ENCODE measurements at places on chromosomes 11 and 22.

DNA sequence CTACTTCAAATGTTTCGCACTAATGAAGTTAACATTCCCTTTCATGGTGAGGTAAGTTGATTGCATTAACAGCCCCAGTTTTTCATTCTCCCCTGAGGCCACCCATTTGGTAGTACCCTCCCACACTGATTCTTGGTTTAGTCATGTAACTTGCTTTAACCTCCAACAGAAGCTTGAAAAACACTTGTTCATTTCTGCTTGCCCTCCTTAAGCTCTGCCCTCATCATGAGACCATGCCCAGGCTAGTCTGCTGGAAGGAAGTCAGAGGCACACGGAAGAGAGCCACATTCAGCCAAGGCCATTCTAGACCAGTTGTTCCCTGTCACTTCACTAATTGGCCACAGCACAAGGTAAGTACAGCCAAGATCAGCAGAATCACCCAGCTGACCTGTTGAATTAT lies 50.7 kb upstream of the CD44 start:
- no peak for DNase-seq

GRCh38 chr11:83744620-83745192 lies 458.5 kb upstream of the CCDC90B start:
- DNase-seq, result no peak

- no peak for DNase-seq
Measured at GRCh38 chr11:94675239-94675638, 92.9 kb upstream of the AMOTL1 start.

DNA sequence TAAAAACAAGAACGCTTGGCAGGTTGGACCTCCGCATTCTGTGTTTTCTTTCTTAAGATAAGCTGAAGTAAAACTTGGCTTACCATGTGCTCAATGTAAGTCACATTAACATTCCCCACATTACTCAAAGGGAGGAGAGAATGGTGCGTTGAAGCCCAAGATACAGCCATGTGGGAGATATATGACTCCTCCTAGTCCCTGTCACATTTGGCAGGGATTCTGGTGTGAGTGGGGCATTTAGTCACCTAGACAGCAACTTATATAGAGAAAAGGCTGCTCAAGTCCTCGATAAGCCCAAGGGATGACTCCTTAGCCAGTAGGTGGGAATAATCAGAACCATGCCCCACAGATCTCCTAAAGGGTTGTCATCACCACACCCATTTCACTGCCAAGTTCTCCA lies 4.6 kb downstream of the PRSS23 start:
- no peak for DNase-seq

DNA sequence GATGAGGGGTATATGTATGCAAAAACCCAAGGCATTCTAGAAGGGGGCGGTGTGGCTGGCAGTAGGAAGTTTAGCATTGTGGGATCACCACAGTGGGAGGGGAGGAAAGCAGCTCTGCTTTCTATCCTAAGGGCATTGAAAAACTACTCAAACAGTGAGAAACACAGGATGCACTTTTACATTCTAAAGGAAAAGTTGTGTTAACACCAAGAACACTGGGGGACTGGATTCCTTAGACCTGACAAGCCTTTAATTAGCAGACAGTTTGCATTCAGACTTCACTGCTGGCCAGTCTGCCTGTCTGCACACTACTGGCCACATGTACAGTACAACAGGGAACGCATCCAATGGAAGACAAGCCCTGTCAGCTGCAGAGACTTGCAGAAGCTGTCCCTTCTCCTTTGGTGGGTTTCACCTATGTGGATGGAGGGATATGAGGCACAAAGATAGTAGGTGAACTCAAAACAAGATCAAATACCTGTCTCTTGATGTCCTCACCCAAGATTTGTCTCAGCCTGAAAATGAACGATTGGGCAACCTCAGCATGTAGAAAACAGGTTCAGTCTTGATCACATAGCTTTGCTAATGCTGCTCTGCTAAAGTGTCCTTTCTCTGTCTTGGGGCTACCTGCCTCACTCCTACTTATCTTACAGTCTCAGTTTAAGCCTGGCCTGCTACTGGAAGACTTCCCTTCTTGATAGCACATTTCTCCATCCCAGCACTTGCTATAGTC lies 64.8 kb downstream of the TENM4 start:
- no peak for DNase-seq

DNA sequence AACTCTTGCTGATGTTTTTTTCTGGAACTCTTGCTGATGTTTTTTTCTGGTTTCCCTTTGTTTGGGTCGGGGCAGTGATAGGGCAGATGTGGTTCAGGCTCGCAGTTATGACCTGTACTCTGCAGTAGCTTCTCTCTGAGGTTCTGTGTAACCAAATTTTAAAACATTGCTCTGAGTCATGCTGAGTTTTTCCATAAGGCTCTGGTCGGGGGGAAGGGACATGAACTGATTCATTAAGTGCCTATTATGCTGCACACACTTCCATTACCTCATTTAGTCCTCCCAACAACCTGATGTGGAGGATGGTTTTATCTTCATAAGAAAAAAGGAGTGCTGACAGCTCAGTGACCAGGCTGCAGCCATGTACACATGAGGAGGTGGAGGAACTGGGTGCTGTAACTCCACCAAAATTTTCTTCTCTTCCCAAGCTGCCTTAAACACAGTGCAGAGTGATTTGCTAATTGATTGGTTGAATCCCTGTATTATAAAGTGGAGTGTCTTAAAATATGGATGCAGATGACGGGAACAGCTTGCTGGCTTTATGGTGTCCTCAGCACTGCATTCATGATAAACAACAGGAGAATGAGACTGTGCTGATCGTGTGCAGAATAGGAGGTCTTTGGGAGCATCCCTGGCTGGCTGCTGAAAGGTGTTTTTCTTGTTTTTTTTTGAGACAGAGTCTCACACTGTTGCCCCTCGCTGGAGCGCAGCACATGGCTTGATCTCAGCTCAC lies 19.1 kb downstream of the TNRC6B start:
- DNase-seq, result no peak

- DNase-seq, result no peak
Measured at GRCh38 chr22:21761086-21761485, 25.5 kb upstream of the YPEL1 start.

DNA sequence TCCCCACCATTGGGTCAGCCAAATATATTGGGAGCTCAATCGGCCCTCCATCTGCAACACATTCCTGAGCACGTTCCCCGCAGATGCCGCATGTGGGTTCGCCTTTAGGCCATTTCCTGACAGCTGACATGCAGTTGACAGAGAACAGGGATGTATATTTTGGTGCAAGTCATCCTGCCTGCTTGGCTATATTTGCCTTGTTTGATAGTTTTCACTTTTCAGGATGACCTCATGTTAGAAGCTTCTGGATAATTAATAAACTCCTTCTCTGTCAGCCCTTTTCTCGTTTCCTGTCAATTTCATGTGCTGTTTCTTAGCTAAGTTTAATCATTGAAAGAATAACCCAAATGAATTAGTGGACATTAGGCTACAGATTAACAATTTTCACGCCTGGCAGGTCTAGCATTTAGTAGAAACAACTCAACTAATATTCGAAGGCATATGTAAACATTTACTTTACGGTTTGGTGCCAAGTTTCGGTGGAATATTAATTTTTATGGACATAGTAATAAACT lies 105.8 kb upstream of the SLC5A12 start:
- DNase-seq, result no peak

GRCh38 chr11:68008381-68009337 lies 1.5 kb upstream of the ALDH3B1 start:
- no peak for DNase-seq

DNA sequence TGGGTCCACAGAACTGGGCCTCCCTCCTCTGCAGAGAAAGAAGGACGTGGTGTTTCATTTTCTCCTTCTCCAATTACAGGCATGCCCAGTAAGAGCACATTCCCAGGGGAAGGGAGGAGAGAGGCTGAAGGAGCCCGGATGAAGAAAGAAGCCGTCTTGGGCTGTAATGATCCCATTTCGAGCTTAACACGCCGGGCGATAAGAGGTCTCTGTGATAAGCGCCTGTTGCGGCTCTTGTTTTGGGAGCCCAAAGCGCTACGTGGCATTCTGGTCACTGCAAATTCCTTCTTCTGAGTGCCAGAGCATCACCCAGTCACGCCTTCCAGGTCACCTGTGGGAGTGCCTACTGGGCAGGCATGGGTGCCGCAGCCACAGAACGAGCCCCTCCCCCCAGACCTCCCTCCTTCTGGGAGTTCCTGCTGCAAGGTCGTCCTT lies 57.5 kb downstream of the ANO1 start:
- no peak for DNase-seq

GRCh38 chr11:128472128-128473089 lies 114.9 kb downstream of the ETS1 start:
- no peak for DNase-seq

- no peak for DNase-seq
Measured at GRCh38 chr11:7538466-7539454, 25.0 kb downstream of the PPFIBP2 start.

- DNase-seq, result no peak
Measured at GRCh38 chr11:84243629-84244263, 957.6 kb upstream of the CCDC90B start.

- DNase-seq, result no peak
Measured at GRCh38 chr11:58999291-58999680, 60.0 kb downstream of the GLYATL1 start.

GRCh38 chr11:7606496-7606895 lies 66.8 kb downstream of the CYB5R2 start:
- no peak for DNase-seq

- peak; percentile 87 for DNase-seq
Measured at GRCh38 chr11:65416341-65416824, 6.2 kb upstream of the NEAT1 start.

- no peak for DNase-seq
Measured at GRCh38 chr22:23075525-23076216, 5.4 kb downstream of the GNAZ start.

- DNase-seq, result no peak
Measured at GRCh38 chr11:127678631-127679030, 678.1 kb upstream of the KIRREL3 start.

GRCh38 chr22:48424661-48425060 lies 1403.0 kb downstream of the BRD1 start:
- no peak for DNase-seq

GRCh38 chr22:20101638-20102037 lies 14.3 kb upstream of the RANBP1 start:
- no peak for DNase-seq

GRCh38 chr11:75384438-75385080 lies 14.8 kb upstream of the RPS3 start:
- DNase-seq, result peak; percentile 43

- DNase-seq, result no peak
Measured at GRCh38 chr11:17259519-17259918, 17.0 kb upstream of the NUCB2 start.

DNA sequence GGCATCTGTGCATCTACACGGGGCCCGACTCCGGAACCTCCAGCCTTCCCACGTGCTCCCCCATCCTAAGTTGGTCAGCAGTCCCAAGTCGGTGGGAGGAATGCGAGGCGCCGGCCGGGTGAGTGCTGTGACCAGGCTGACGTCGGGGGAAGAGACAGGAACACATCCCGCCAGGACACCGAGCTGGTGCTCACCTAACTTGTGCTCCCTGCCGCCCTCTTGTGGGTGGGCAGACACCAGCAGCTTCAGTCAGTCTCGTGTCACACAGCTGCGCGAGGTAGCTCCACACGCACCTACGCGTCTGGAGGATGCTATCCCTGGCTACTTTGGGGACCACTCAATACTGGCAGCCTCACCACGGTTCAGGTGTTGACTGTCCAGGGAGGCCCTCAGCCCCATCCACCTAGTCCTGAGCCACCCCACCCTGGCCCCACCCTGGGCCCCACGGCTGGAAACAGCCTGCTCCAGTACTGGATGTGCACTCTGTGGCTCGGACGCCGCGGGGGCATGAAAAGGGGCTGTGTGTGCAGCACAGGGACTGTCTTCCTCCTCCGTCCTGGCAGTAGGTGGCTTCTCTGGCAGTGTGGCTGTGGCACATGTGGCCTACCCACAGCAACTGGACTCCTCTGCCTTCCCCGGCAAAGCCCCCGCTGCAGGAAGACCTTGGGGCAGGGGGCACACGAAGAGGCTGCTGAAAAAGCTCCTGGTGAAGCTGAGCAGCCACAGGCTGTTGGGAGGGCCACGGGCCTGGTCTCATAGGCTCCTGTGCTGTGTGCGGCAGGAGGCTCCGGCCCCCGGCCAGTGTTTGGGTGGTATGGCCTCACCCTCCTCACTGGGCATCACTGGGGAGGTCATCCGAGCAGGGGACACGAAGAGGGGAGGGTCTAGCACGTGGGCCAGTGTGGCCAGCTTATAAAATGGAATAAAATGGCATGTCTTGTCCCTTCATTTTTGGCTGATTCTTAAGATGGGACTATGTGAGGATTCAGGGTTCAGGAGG lies 11.2 kb upstream of the BID start:
- peak; percentile 46 for DNase-seq

- no peak for DNase-seq
Measured at GRCh38 chr22:49548356-49549202, 279.1 kb downstream of the BRD1 start.

GRCh38 chr11:72470386-72470785 lies 36.1 kb upstream of the CLPB start:
- no peak for DNase-seq

- no peak for DNase-seq
Measured at GRCh38 chr11:106121570-106122320, 44.3 kb downstream of the AASDHPPT start.

DNA sequence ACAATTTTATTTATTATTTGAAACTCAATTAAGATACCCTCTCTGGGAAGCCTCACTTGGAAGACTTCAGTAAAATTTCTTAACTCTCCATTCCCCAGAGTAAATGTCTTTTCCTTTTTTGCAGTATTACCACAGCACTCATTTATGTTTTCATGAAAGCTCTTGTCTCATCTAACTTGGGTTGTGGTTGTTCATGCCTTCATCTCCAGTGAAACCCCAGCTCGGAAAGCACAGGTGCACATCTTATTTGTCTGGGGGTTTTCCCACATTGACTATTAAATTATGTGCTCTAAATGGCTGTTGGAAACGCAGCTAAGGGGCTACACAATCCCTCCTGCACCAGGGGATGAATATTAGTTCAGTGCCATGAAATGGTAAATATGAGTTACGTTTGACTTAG lies 954.2 kb upstream of the RAG2 start:
- DNase-seq, result no peak

DNA sequence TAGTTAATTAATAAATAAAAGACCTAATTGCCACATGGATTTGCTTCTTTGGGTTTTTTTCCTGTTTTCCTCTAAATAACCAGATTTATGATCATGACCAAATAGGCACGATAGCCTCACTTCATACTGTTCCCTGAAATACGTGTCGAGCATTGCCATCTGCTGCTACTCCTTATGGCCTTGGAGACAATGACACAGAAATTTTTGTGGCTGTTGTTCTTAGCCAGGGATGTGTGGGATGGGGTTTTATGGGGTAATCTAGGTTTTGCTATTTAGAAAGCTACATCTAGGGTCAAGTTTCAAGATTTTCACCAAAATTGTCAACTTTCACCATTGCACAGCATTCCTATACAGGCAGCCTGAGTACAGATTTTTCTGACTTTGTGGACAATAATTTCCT lies 145.2 kb downstream of the DBX1 start:
- no peak for DNase-seq

GRCh38 chr22:42785706-42786499 lies 65.2 kb upstream of the A4GALT start:
- no peak for DNase-seq

GRCh38 chr22:20922141-20922751 lies 5.0 kb downstream of the CRKL start:
- DNase-seq, result no peak

Measured in activated CD8-positive, alpha-beta memory T cell treated with anti-CD3 and anti-CD28 coated beads for 4 hours (primary cell).